ENCODE measurements at places on chromosomes 5 and 9. TPM values are rescaled to one million over a fixed set of nuclear protein-coding genes. Genes with fewer than 3 reads are reported as not detected.

The C9orf50 gene
- total RNA-seq: not detected

The GOLGA2 gene
- 35.5 TPM for total RNA-seq

The BARHL1 gene
- not detected for total RNA-seq

The B4GALT7 gene
- total RNA-seq: 24.4 TPM

The HTR4 gene
- not detected for total RNA-seq

The KIAA1958 gene
- total RNA-seq: 6.7 TPM

GRCh38 chr9:88266416-88266815 lies 121.8 kb upstream of the SPIN1 start:
- DNase-seq: no peak
- H3K27me3 ChIP-seq: no peaks in the 10 kb centered on the region
- no peaks in the 10 kb centered on the region for H3K4me1 ChIP-seq
- H3K36me3 ChIP-seq: no peaks in the 10 kb centered on the region

- no peak overlapping the region for H3K4me3 ChIP-seq
- DNase-seq: no peak
- H3K4me1 ChIP-seq: no peaks in the 10 kb centered on the region
- no peak overlapping the region for H3K27ac ChIP-seq
- no peaks in the 10 kb centered on the region for H3K27me3 ChIP-seq
- no peaks in the 10 kb centered on the region for H3K36me3 ChIP-seq
Observed at GRCh38 chr9:26132746-26133312, 454.6 kb upstream of the TUSC1 start.

DNA sequence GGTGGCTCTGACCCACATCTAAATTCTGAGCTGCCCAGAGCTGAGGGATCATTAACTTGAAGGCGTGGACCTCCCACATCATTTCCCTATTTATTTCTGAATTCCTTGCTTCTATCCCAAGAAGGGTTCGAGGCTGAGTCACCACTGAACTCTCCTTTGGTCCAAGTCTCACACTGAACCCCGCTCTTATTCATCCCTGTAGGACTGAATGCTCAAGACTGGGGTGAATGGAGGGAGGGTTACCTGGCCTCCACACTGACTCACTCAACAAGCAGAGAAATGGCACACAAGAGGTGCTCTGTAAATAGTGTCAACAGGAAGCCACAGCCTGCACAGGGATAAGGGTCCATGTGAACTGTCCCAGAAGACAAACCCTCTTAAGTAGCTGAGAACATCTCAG lies 79.1 kb upstream of the FSTL4 start:
- H3K4me1 ChIP-seq: no peaks in the 10 kb centered on the region
- no peak overlapping the region for H3K27ac ChIP-seq
- no peak overlapping the region for H3K4me3 ChIP-seq

- H3K27ac ChIP-seq: no peak overlapping the region
- no peaks in the 10 kb centered on the region for H3K36me3 ChIP-seq
- H3K27me3 ChIP-seq: no peaks in the 10 kb centered on the region
- no peaks in the 10 kb centered on the region for H3K4me1 ChIP-seq
- no peak for DNase-seq
Observed at GRCh38 chr5:30747412-30747811, 446.1 kb upstream of the CDH6 start.

GRCh38 chr9:126682928-126683697 lies 69.4 kb downstream of the LMX1B start:
- no peaks in the 10 kb centered on the region for H3K4me1 ChIP-seq
- H3K4me3 ChIP-seq: no peak overlapping the region
- H3K27me3 ChIP-seq: peaks cover 33% of the 10 kb centered on the region
- no peak overlapping the region for H3K27ac ChIP-seq
- no peak for DNase-seq
- H3K36me3 ChIP-seq: no peaks in the 10 kb centered on the region

DNA sequence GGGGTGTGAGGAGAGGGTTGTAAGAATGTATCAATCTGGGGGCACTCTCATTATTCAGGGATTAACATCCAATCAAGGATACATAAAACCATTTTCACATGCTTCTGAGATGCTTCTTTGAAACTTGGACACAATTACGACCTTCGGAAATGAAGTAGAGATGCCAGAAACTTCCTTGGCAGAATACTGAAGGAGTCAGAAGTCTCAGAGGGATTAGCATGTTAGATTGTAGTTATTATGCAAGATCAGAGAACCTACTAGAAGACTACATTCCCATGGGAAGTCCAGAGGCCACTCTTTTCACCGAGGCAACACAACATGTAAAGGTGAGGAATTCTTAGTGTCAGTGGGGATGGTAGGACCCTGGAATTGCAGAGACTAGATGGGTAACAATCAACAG lies 5.1 kb upstream of the SLC22A4 start:
- no peaks in the 10 kb centered on the region for H3K27me3 ChIP-seq
- H3K27ac ChIP-seq: no peak overlapping the region
- no peaks in the 10 kb centered on the region for H3K36me3 ChIP-seq
- no peak overlapping the region for H3K4me3 ChIP-seq
- peaks cover 7% of the 10 kb centered on the region for H3K4me1 ChIP-seq

DNA sequence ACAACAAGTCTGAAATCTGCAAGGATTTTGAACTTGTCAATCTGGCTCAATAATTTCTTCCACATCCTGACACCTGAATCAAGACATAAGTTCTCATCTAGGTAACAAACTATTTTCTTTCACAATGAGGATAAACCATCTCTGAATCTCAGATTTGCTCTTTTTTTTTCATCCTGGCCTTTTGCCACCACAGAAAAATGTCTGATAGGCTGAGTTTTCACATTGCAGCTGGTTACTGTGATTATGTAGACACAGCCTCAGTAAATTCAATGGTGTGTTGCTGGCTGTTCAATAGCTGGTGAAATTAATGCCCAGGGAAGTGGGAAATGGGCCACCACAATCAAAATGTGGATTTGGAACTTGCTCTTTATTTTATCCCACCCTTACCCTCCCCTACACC lies 2.8 kb upstream of the ADRA1B start:
- H3K27ac ChIP-seq: no peak overlapping the region
- H3K36me3 ChIP-seq: no peaks in the 10 kb centered on the region
- H3K4me3 ChIP-seq: no peak overlapping the region

GRCh38 chr9:95484225-95484624 lies 32.5 kb downstream of the PTCH1 start:
- H3K4me1 ChIP-seq: no peaks in the 10 kb centered on the region
- no peak for DNase-seq
- no peaks in the 10 kb centered on the region for H3K36me3 ChIP-seq
- H3K27me3 ChIP-seq: no peaks in the 10 kb centered on the region

- no peaks in the 10 kb centered on the region for H3K4me1 ChIP-seq
- no peak overlapping the region for H3K4me3 ChIP-seq
- no peaks in the 10 kb centered on the region for H3K27me3 ChIP-seq
- H3K27ac ChIP-seq: no peak overlapping the region
- DNase-seq: no peak
Observed at GRCh38 chr5:178353461-178353860, 120.9 kb upstream of the PHYKPL start.

DNA sequence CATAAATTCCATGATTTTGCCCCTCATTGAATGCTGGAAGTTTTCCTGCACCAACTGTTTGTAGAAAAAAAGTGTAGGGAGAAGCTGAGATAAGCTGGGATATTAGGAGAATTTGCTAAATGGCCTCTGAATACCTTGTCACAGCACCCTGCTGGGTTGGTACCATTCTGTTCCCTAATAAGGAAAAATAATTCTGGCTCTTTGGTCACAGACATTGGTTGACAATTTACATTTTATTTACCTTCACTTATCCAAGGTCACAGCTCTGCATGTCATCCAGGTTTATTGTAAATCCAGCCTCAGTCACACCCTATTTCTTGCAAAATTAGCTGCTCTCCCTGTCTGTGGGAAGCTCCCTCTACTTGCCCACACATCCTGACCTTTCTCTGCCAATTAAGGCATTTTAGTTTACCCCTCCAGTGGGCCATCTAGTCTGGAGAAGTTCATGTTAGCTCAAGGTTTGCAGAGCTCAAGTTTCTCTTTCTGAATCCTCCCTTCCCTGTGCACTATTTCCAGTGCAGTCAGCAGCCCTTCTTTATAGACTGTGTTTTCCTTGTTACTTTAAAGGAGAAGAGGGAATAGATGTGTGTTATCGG lies 115.4 kb upstream of the NTRK2 start:
- no peak for DNase-seq
- H3K4me1 ChIP-seq: no peaks in the 10 kb centered on the region
- H3K4me3 ChIP-seq: no peak overlapping the region
- H3K27ac ChIP-seq: no peak overlapping the region

- no peak overlapping the region for H3K27ac ChIP-seq
- no peaks in the 10 kb centered on the region for H3K36me3 ChIP-seq
- no peak for DNase-seq
- no peaks in the 10 kb centered on the region for H3K27me3 ChIP-seq
- H3K4me3 ChIP-seq: no peak overlapping the region
Observed at GRCh38 chr5:25393256-25393655, 748.5 kb upstream of the CDH10 start.

Measured in CD8-positive, alpha-beta memory T cell (primary cell).